GM03348 (cell line): ENCODE measurements at places on chromosomes 2 and 18.

- DNase-seq = no peak
Measured at GRCh38 chr18:52313213-52313612, 26.8 kb upstream of the DCC start.

- DNase-seq = no peak
Measured at GRCh38 chr2:231671270-231672050, 36.9 kb upstream of the PTMA start.

- no peak for DNase-seq
Measured at GRCh38 chr2:214412679-214413078, 1.8 kb downstream of the VWC2L start.

DNA sequence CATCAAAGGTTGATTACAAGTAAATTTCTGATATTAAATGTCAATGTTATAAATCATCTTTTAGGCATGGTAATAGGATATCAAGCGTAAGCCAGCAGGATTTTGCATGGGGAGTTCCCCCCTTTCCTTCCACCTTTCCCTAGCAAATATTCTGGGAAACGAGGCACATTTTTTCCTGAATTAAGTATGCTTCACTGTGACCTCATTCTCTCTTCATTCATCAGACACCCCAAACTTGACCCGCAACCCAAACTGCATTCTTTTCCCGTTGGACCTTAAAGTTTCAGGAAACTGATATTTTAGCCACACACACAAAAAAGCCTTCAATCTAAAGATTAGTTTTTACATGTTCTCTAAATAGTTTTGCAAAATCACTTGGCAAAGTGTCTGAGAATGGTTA is 214.5 kb upstream of the CTAGE1 start:
- no peak for DNase-seq

- no peak for DNase-seq
Measured at GRCh38 chr2:8022908-8023640, 658.8 kb upstream of the ID2 start.

DNA sequence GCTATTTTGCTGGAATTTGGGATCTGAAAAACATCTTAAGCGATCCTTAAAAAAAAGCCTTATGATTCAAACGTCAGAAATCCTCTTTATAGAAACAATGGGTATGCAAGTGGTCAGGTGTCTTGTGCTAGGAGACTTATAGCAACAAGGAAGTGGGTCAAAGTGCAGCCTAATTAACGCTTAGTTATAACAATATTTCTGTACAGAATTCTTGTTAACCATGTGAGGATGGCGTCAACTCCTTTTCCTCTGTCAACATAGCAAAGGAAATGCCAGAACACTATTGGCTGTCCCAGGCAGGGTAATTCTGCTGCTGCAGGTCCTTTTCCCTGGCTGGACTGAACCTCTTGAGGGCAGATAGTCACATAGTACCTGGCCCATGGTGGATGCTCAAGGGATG is 189.4 kb downstream of the MSH2 start:
- DNase-seq = no peak

- DNase-seq = no peak
Measured at GRCh38 chr2:83063511-83063910, 1395.6 kb downstream of the SUCLG1 start.

DNA sequence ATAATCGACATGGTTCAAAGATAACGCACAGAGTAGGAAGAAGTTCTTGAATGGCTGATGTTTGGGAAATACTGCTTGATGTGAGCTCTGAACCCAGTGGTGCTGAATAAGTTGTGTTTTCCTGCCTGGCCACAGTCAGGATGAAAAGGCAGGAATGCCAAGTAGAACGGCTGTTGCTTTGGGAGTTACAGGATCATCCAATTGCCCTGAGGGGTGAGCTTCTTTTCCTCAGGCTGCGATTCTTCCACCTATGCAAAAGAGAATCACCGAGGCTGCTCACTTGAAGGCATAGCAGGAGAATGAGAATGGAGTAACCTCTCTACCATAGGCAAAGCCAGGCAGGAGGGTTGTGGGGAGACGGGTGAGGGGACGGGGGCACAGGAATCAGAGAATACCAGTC is 14.4 kb upstream of the IGFBP2 start:
- no peak for DNase-seq

GRCh38 chr18:7926526-7926925 is 359.4 kb downstream of the PTPRM start:
- DNase-seq = no peak

DNA sequence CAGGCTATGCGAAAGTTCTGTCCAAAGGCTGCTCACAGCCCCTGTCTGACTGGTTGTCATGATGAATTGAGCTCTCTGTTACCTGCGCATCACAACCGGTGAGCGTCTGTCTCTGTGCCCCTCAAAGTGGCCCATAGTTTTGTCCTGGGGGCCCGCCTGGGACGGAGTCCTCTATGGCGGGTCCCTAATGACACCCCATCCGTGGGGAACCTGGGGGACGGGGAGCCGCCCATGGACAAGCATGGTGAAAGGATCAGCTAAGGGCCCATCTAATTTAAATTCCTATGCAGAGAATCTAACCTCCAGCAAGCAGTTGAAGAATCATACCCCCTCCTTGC is 473 bp downstream of the ELMOD3 start:
- DNase-seq = peak; percentile 20

GRCh38 chr2:212124598-212124997 is 414.0 kb downstream of the ERBB4 start:
- DNase-seq = no peak

DNA sequence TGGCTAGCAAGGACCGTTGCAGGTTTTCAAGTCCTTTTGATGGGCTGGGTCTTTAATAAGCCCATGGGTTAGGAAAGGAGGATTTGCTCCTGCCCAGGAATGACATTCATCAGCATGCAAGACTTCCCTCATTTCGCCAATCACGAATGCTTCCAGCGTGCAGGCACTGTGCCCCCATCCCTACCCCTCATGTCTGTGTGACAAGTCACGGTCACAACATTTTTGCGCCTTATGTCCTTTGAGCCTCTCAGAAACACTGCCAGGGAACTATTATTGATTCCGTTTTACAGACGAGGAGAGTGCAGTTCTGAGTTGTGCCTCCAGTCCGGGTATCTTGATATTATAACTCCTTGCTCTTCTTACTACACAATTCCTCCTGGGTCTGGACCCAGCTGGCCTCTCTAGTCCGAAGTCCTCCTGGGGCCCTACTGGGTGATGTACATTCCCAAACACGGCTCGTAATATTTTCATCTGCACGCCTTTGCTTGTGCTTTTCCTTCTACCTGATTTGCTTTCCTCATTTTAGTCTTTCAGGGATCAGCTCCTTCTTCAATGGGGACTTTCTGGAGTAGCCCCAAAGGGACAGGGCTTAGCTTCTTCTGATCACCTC is 101.8 kb upstream of the MYCN start:
- no peak for DNase-seq

DNA sequence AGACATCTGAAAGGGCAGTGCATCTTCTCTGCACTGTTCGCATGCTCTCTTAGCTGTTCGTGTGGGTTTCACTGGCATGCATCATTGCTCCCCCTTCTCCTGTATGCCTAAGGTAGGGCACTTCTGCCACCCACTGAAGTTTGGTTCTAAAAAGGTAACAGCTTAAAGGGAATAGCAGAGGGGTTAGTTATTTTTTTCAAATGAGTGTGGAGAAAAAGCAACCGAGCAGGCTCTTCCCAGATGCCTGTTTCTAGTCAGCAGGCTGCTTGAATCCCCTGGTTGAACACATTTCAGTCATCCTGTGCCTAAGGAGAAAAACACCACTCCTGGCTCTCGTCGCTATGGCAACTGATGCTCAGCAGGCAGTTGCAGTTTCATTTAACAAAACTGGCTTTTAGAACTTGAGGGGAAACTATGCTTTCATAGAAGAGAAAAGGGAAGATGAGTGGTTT is 69.8 kb upstream of the GALNT3 start:
- no peak for DNase-seq

GRCh38 chr2:205464681-205465080 is 217.6 kb upstream of the NRP2 start:
- no peak for DNase-seq

DNA sequence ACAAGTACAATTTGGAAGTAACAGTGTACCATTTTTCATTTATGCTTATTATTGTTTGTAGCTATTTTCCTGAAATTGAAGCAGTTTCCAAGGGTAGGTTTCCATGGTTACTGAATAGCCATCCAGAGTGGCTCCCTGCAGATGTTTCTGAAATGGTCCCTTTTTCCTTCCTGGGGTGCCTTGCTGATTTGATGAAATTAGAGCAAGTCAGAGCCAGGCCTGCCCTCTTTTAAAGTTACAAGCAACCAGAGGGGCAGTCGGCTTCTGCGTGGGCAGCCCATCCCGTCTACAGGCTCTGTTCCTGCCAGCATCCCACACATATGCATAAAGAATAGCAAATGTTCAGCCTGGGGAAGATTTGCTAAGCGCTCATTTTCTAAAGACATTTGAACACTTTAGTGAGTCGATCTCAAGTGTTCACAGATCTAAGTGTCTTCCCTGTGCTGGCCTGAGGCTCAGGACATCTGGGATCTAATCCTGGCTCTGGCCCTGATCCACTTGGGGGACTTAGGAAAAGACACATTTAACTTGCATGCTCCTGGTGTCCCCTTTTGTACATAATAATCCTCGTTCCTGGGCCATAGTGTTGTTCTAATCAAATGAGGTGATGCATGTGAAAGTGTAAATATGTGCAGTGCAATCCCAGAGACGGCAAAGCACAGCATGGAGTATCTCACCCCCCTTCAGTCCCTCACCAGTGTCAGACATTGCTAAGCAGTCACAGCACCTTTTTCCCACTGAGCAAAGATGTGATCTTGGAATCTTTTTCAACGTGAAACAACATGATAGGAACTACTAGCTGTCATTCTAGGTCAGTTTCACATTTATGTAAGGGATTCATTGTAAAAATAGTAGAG is 92.2 kb downstream of the STPG4 start:
- no peak for DNase-seq

- DNase-seq = no peak
Measured at GRCh38 chr2:171310889-171311288, 122.9 kb downstream of the METTL8 start.

DNA sequence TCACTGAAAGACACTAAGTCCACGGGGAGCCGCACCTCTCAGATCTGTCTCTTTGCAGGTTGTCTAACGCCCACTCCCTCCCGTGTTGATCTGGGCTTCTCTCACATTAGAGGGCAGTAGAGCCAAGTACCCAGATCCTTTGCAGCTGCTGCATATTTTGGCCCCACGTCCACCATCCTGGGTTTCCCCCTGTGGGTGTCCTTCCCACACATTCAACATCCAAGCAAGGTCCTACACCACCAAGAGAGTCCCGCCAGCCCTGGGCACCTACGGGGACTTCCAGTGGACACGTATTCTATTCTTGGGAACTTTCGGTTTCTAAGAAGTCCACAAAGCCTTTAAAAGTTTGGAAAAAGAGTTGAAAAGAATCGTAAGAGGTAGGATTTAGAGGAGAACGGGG is 116.6 kb downstream of the ATL2 start:
- DNase-seq = peak; percentile 19

- no peak for DNase-seq
Measured at GRCh38 chr2:111657351-111657975, 226.5 kb downstream of the ANAPC1 start.

DNA sequence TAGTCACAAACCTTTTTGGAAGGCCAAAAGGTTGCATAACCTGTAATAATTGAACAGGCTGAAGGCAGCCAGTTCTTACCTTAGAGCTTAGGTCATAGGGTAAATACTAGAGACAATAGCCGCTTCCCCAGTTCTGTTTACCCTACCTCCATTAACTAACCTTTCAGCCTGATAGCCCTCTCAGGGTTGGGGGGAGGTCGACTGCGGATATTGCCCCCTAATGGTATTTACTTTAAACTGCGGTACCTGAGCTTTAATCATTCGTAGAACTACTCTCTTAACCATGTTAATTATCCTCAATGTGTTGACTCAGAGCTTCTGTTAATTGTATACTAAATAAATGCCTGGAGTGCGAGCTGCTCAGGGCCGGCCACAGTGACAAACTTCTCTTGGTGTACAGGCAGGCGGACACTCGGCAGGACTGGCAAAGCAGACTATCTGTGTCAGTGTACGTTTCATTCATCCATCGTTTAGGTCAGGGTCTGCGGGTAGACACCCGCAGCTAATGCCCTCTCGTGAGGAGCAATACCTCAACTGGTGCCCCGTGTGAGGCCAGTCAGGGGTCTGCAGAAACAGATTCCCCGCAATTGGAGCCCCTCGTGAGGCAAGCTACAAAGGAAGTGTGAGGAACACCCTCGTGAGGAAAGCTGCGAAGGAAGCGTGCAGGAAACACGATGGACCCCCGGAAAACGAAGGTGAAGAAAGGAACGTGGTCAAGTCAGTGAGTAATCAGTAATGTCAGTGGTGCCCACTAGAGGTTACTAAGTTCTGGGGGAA is 115.3 kb upstream of the SCN7A start:
- DNase-seq = no peak

GRCh38 chr2:3601561-3602271 is 6.8 kb downstream of the COLEC11 start:
- DNase-seq = no peak

- peak; percentile 50 for DNase-seq
Measured at GRCh38 chr2:47867205-47867604, 39.1 kb downstream of the FBXO11 start.

GRCh38 chr2:31318361-31319336 is 84.7 kb downstream of the EHD3 start:
- peak; percentile 77 for DNase-seq

- no peak for DNase-seq
Measured at GRCh38 chr2:24330161-24330560, 30.2 kb downstream of the ITSN2 start.

DNA sequence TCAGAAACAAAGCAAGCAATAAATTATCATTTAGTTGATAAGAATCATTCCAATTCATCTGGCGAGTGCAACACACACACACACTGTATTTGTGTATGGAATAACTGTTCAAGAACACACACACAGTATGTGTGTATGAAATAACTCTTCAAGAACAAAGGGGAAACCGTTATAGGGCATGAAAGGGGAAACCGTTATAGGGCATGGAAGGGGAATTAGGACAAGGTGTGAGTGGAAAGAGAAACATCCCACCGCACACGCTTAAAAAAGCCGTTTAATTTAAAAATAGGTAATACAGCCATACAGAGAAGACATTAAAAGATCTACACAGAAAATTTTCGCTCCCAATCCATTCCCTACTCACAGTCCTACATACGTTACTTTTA is 607 bp upstream of the TSN start:
- DNase-seq = no peak

- DNase-seq = peak; percentile 65
Measured at GRCh38 chr2:79887747-79888374, 375.0 kb downstream of the CTNNA2 start.
